ENCODE measurements at places on chromosomes 12 and 14. TPM values are rescaled to one million over a fixed set of nuclear protein-coding genes. Genes with fewer than 3 reads are reported as not detected.

LRRC10 gene
- not detected for total RNA-seq

GLIPR1 gene
- total RNA-seq: 16.7 TPM

- no peak for DNase-seq
Observed at GRCh38 chr12:103834942-103835341, 6.1 kb downstream of the NT5DC3 start.

- no peak for DNase-seq
Observed at GRCh38 chr12:49665384-49665783, 41.8 kb downstream of the FMNL3 start.

DNA sequence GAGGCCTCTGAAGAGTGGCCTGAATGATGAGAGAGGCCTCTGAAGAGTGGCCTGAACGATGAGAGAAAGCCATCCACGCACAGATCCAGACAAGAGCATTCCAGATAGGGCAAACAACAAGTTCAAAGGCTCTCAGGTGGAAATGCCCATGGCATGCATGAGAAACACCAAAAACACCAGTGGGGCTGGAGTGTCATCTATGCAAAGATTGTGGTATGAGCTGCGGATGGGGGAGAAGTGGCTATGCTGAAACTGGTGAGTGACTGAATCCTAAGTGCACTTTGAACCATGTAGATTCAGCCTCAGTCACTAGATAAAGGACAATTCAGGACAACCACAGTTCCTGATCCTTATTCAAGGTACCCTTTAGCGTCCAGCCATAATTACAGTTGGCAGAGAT is 79.4 kb upstream of the GZMB start:
- no peak for DNase-seq

- DNase-seq: no peak
Observed at GRCh38 chr14:100135784-100136183, 23.7 kb downstream of the DEGS2 start.

DPPA3 gene
- not detected for total RNA-seq

ETNK1 gene
- 42.0 TPM for total RNA-seq

SERPINA12 gene
- not detected for total RNA-seq

- no peak for DNase-seq
Observed at GRCh38 chr12:68137335-68137830, 22.2 kb downstream of the IFNG start.
